GM12891 (cell line): ENCODE measurements at places on chromosomes 5 and 9.

DNA sequence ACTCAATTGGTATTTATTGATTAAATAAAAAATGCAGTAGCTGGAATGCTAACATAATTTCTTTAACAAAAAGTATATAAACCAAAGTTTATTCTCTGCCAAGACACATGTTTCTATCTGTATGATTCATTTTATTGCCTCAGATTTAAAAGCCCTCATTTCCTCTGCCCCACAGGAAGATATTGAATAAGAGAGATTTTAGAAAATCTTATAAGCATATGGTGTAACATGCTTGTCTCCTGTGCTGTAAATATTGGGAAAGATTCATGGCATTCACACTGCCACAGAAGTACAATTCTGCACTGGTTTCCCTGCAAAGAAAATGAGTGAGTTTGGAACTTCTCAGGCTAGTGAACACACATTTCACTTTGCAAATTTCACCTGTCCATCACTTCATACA is 134.9 kb upstream of the FBXL7 start:
- no peak for DNase-seq

- no peak for DNase-seq
Measured at GRCh38 chr5:144189800-144190429, 19.2 kb downstream of the KCTD16 start.

GRCh38 chr5:35709688-35710087 is 92.0 kb downstream of the SPEF2 start:
- DNase-seq, result no peak

- no peak for DNase-seq
Measured at GRCh38 chr5:150131461-150131860, 24.2 kb downstream of the PDGFRB start.

DNA sequence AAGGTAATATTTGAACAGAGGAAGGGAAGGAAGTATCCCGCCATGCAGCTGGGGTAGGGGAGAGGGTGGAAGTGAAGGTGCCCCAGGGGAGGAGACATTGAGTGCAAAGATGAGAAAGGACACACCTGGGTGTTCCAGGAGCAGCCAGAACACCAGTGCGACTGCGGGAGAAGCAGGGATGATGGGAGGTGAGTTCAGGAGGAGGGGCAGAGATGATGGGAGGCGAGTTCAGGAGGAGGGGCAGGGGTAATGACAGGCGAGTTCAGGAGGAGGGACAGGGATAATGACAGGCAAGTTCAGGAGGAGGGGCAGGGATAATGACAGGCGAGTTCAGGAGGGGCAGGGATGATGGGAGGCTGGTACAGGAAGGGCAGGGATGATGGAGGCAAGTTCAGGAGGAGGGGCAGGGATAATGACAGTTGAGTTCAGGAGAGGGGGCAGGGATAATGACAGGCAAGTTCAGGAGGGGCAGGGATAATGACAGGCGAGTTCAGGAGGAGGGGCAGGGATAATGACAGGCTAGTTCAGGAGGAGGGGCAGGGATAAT is 17.2 kb upstream of the SPOCK1 start:
- DNase-seq, result no peak

DNA sequence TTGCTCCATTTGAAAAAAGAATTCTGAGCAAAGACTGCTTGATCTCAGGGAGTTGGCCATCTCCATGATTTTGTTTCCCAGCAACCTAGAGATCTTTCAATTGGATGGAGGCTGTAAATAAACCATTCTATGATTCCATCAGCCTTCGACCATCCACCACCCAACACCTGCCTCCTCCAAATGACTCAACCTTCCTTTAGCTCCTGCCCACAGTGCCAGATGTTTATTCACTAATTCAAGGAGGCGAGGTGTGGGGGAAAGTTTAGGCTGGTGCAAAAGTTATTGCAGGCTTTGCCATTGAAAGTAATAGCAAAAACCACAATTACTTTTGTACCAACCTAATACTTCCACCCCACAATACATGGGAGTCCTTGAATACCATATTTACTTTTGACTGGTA is 327.5 kb downstream of the CAAP1 start:
- DNase-seq, result no peak

DNA sequence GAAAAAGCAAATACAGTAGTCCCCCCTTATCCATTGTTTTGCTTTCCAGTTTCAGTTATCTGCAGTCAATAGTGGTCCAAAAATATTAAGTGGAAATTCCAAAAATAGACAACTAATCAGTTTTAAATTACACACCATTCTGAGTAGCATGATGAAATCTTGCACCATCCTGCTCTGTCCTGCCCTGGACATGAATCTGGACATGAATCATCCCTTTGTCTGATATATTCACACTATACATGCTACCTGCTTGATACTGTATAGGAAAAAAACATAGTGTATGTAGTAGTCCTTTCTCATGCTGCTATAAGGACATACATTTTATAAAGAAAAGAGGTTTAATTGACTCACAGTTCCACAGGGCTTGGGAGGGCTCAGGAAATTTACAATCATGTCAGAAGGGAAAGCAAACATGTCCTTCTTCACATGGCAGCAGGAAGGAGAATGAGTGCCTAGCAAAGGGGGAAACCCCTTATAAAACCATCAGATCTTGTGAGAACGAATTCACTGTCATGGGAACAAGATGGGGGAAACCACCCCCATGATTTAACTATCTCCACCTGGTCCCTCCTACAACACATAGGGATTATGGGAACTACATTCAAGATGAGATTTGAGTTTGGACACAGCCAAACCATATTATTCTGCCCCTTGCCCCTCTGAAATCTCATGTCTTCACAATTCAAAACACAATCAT is 153.9 kb downstream of the ARRDC3 start:
- no peak for DNase-seq

DNA sequence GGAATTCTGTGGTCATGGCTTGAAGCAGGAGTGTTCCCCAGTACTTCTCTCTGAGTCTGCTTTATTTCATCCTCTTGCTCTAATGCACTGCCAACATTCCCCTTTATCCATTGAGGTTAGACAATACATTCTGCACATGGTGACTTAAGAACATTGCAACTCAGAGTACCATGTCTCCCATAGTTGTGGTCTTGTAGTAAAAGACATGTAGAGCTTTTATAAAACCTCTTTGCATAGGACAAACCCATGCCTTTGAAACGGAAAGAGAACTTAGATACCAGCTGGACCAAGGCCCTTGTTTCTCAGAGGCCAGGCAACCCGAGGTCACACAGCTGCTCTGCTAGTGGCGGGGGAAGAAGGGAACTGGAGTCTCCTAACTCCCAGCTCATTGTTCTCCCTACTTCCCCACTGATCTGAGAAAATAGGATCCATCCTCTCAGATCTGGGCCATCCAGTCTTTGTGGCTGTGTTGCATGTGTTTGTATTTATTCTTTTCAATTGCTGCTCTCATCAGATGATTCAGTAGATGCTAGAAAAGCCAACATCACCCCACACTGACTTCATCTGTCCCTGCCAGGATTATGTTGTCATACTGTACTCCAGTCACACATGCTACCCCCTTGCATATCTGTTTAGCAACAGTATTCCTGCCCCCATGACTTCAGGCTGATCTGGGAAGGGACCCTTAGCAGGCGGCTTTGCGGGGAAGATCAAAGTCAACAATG is 236.9 kb downstream of the SAXO1 start:
- DNase-seq, result no peak

- no peak for DNase-seq
Measured at GRCh38 chr5:175082346-175082745, 358.0 kb downstream of the MSX2 start.

DNA sequence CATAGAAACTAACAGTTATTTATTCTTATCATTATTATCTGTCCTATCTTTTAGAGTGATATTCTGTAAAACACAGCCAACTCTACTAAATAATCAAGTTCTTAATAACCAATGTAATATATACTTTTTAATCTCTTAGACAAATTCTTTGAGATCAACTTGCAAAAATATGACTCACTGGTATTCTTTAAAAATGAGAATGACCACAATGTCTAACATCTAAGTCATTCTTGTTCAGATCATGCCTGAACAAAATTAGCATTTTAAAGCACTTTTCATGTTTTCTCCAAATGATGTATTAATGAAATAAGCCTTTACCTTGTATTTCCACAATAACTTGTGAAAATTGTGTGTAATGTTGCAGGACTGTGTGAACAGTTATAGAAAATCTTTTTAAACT is 356.9 kb upstream of the RGMB start:
- DNase-seq, result no peak

DNA sequence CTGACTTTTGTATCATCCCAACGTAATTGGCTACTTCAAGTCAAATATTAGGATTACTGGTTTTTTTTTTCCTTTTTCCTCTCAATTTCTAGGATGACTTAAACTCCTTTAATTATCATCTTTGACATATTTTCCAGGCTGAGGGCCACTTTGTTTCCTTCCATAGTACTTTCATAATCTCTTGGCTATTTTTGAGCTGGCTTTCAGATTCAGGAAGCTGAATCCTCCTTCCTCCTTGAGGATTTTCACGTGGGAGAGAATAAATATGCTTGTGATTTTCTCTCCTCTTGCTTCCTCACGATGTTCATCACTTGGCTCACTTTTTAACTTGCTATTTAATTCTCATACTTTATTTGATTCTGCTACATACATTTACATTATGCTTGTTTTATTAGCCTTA is 88.1 kb downstream of the ITGA1 start:
- no peak for DNase-seq

- no peak for DNase-seq
Measured at GRCh38 chr5:84384604-84385575, at the start of gene EDIL3. EDIL3 (minus strand) TSS chr5:84384880; CDS start chr5:84384374, 506 bp downstream.

GRCh38 chr9:20398536-20399338 is 223.6 kb downstream of the MLLT3 start:
- DNase-seq, result no peak

DNA sequence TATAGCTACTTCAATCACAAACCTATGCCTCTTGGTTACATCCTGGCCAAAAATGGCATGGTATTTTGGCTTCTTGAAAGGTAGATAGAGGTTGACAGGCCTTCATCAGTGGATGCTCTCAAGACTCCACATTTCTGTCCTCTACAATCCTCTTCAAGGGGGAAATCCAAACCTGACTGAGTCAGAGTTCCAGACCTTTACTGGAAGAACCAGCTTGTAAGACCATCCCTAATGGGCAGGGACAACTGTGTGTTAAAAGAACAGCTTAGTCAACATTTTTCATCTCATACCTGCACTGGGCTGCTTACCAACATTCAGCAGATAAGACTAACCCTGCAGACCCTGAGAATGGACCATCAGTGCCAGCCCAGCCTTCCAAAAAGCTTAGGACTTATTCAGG is 155.7 kb downstream of the CDK5RAP2 start:
- DNase-seq, result no peak

DNA sequence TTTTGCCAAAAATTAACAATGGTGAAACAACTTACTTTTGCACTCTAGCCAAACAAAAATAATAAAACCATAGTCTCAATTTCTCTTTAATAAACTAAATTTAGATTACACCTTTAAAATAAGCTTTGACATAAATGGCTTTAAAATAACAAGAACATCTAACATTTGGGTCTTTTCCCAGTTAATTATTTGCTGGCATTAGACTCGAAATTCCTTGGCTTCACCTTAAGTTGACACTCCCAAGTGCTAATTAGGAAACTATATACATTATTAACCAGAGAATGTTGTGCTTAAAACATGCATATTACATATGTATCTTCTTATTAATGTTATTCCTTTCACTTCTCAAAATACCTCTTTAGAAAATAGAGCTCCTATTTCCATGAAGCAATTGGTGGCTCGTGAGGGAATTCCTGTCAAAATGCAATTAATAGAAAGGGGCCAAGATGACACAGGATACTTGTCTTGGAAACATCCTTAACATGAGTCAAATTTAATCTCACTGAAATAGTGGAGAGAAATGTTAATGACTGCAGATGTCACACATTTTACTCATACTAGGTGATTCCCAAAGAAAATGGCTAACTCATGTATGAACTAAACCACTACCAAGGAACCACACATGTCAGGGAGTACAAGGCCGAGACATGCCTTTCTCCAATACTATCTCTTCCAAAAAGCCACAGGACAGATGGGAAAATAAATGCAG is 932.9 kb upstream of the DMAC1 start:
- DNase-seq, result no peak

DNA sequence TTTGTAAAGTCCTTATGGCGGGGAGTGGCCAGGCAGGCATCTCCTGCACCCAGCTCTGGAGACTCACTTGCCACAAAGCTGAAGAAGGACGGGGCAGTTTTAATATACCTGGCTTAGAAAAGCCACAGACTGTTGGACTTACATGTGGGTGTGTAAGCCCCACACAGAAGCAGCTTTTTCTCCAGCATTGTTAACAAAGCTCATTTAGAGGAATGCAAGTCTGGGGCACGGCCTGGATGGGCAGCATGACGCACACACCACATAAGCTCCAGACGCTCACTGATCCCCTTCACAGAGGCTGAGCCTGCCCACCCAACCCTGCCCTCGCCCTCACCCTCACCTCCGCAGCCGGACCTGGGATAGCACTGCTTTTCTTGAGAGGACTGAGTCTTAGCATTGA is 58.0 kb upstream of the PDE8B start:
- DNase-seq, result no peak

GRCh38 chr5:89309268-89309667 is 426.3 kb upstream of the MEF2C start:
- DNase-seq, result no peak

DNA sequence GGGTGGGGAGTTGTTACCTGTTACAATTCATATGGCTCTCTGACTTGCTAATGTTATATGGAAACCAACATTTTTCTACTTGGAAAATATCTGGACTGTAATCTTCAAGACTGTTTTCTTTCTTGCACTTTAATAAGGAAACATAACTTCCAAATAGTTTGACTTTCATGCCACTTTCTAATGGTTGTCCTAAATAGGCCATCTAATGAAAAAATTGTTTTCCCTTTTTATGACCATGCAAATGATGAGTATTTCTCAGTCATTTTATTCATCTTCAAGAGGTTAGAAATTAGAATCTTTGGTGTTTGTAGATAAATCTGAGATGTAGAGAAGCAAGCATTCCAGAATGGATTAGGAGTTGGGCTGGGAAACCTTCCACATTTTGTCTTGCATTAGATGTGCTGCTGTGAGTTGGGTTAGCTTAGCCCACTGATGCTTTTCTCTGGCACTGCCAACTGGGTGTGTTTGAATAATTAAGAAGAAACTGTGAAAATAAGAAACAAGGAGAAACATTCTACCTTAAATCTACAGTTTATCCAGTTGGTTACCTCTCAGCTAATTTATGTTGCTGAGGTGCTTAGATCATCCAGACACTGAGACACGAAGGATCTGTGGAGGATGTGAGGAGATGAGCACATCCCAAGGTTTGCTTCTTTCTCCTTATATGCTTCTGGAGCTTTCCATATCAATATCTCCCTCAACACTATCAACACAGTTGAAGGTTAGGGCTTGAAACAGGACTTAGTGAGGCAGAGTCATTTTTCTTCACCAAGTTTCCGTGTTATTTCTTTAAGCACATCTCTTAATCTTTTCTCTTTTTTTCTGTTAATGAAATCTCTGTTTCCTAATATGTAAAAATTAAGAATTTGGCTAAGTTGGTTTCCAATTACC is 2.7 kb downstream of the RASGRF2 start:
- DNase-seq, result no peak

DNA sequence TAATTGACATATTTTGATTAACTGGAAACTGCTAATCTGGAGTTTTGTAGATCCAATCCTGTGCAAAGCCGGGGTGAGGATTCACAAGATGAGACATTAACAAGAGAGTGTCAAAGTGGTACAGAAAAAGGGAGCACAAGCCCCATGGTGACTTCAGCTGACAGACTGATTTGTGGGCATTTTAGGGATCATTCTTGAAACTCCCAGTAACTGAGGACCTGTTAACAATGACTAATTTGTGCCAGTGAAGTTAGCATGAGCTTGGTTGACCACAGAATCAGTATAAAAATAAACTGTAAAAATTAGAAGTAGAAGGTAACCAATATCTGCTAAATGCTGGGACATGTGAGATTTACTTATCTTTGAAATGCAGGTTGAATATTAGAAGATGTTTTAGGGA is 1578.3 kb downstream of the EFNA5 start:
- DNase-seq, result no peak
